ENCODE measurements at places on chromosomes 16 and 17.

DNA sequence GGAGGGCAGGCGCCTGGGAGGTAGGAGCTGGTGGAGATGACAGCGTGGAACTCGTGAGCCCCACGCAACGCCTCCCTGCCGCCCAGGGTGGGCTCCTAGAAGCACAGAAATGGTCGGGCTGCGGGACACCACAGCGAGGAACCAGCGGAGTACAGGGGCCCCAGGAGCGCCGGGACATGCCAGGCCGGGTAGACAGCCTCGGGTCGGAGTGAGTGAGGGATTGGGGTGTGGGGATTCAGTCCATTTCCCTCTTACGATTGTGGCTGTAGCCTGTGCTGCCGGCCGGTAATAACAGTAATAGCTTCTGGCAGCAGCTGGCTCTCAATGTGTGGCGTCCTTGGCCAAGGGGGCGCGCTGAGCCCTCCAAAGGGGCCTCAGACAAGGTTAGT, 12.2 kb upstream of the CES3 start:
- no peak for DNase-seq

DNA sequence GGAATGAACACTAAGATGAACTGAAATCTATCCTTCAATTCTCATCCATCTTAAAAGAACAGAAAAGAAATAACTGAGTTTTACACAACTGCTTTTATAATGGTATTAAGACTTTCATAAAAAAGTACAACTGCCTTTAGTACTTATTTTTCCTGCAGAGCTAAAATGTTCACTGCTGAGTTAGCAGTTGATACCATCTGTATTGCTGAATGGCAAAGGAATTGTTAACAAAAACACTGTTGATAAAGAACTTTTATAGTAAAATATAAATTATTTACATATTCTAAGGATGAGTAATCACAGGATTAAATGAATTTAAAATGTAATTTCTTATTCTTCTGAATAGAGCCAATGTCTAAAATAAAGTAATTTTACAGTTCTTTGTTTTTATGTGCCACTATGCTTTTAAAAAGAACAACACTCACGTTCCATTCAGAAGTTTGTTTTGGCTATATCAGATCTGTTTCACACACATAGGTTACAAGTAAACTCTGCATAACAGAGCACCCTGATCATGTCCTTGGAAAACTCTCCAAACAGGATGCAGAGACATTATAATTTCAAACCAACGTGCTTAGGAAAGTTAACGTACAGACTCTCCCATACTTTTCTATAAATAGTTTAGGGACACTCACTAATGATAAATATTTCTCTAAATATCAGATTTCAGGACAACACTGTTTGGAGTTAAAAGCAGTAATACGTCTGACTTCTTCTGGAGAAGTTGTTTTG, 151.1 kb downstream of the ITFG1 start:
- DNase-seq = no peak

- DNase-seq = no peak
These were observed 295.4 kb upstream of the AXIN2 start for GRCh38 chr17:65856865-65857264.

DNA sequence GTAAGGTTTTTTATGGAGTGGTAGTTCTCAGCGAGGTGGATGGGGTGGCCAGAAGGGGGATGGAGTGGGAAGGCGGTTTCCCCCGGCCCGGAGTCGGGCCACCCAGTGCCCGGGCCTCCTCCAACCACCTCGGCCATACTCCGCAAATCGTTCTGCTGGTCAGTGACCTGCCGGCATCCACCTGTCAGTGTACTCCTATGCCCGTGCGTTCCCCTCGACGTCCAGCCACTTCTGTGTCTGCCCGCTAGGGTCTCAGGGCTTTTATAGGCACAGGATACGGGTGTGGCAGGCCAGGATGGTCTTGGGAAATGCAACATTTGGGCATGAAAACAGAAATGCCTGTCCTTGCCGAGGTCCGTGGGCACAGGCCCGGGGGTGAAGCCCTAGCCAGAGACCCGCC, 19.3 kb upstream of the ASGR2 start:
- DNase-seq = no peak

- no peak for DNase-seq
These were observed 25.6 kb upstream of the CDRT4 start for GRCh38 chr17:15492791-15493692.

DNA sequence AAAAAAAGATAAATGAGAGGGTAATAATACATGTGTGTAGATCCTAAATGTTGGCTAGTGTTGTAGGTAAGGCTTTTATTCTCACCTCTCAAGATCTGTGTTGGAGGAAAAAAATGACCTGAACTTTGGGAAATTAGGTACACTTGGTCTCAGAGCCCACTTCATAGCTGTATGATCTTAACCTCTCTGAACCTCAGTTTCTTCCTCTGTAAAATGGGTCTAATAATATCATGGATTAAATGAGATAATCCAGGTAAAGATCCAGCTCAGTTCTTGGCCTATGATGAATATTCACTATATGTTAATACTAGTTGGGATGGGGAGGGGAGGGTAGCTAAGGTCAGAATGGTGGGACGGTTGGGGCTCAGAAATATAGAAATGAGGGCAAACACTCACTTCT, 24.3 kb upstream of the GPRC5B start:
- DNase-seq = no peak

DNA sequence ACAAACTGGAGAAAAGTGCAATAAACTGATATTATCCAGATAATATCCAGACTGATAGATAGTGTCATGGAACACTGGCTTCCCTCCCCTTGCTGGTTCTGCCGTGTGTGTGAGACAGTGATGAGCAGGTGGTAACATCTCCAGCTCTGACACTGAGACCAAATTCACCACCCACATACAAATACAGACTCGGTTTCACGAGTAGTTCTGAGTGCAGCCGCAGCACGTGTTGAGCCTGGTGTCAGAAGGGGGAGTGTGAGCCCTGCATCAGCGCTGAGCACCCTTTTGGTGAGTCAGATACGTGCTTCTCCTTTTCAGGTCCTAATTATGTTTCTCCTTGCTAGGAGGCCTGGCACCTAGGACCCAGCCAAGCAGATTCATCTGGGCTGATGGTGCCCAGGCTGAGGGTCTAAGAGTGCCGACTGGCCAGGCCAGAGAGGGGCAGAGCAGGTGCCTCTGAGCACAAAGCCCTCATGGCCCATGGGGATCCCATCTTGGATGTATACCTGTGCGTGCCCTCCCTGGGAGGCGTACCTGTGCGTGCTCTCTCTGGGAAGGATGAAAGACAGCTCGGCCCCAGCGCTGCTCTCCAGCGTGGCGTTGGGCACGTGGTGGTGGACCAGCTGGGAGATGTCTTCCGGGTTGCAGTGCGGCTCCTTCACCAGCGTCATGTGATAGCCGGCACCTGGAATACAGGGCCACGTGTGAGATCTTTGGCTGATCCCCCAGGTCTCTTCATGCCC, 27.3 kb upstream of the RNPS1 start:
- DNase-seq = no peak

GRCh38 chr17:77783991-77784820, 174.3 kb upstream of the TNRC6C start:
- peak; percentile 43 for DNase-seq

DNA sequence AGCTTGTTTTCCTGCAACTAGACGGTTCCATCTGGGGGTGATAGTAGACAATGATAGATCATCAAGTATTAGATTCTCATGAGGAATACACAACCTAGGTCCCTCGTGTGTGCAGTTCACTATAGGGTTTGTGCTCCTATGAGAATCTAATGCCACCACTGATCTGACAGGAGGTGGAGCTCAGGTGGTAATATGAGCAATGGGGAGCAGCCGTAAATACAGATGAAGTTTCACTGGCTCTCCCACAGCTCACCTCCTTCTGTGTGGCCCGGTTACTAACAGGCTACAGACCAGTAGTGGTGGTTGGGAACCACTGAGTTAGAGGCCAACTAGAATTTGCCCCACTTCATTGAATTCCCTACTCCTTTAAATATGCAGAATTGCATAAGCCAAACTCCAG, 147.5 kb upstream of the HSBP1 start:
- no peak for DNase-seq

DNA sequence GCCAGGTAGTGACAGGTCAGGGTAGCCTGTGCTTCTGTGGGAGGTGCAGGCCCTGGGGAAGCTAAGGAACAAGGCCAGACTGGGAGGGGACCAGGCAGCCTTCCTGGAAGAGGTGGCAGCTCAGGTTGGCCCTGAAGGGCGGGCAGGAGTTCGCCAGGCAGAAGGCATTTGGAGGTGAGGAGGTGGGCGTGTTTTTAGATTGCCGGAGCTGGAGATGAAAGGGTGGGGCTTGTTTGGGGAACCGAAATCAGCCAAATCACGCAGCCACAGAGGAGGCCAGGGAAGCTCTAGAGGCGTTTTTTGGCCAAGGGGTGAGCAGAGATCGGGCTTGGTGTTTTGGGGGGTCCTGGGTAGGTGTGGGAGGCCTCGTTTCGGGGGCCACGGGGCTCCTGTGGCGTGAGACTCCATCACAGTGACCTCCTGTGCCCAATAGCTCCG, 7.6 kb downstream of the ADCY7 start:
- no peak for DNase-seq

DNA sequence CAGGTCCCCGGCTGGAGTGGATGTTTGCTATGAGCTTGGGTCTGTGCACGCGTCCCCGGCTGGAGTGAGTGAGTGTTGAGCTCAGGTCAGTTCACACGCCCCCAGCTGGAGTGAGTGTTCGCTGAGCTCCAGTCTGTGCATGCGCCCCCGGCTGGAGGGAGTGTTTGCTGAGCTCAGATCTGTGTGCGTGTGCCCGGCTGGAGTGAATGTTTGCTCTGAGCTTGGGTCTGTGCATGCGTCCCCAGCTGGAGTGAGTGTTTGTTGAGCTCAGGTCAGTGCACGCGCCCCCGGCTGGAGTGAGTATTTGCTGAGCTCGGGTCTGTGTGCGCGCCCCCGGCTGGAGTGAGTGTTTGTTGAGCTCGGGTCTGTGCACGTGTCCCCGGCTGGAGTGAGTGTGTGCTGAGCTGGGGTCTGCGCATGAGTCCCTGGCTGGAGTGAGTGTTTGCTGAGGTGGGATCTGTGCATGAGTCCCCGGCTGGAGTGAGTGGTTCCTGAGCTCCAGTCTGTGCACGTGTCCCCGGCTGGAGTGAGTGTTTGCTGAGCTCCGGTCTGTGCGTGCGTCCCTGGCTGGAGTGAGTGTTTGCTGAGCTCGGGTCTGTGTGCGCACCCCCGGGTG, 284.2 kb downstream of the SNX29 start:
- no peak for DNase-seq

DNA sequence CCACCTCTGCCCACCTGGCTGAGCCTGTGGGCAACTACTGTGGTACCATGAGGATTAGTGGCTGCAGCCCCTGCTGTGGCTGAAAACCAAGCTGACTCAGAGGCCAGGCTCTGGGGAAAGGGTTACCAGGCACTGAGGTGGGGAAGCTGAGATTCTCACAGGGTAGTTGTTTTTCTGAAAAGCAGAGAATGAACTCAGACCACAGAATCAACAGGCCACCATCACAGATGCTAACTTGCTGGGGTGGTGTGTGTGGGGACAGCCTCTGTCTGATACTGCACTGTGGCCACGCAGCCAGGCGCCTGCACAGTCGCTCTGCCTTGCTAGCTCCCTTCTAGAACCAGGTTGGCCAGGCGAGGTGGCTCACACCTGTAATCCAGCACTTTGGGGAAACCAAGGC, 28.8 kb downstream of the NPLOC4 start:
- no peak for DNase-seq

GRCh38 chr17:8955021-8955959, 10.2 kb downstream of the PIK3R5 start:
- DNase-seq = no peak

GRCh38 chr17:44279666-44280391, 11.9 kb upstream of the SLC4A1 start:
- no peak for DNase-seq

GRCh38 chr16:57795431-57795878, 6.8 kb downstream of the KIFC3 start:
- DNase-seq = no peak

DNA sequence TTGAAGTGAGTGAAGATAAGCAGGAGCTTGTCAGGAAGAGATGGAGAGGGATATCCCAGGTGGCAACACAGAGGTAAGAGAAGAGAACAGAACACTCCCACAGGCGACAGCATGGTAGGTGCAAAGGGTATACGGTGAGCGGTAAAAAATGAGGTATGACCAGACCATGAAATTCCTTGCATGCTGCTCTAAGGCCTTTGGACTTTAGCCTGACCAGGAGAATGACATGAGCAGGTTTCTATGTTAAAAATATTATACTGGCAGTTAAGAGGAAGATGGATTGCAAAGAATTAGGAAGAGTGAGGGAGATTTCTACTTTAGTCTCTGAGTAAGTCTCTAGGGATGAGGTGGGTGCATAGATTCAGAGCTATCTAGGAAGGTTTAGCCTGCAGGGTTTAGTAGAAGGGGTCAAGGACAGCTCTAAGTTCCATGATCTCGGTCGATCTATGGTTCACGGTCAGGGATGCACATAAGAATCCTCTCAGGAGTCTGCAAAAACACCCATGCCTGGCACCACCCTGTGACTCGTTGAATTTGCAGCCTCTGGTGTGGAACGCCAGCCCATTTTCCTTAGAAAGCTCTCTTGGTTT, 65.7 kb downstream of the HLF start:
- DNase-seq = no peak

GRCh38 chr17:14827396-14827919, 437.7 kb downstream of the PMP22 start:
- DNase-seq = no peak

GRCh38 chr17:82355770-82356427, 3.1 kb upstream of the TEX19 start:
- DNase-seq = no peak

GRCh38 chr17:19705201-19705600, 11.2 kb downstream of the SLC47A2 start:
- DNase-seq = no peak

DNA sequence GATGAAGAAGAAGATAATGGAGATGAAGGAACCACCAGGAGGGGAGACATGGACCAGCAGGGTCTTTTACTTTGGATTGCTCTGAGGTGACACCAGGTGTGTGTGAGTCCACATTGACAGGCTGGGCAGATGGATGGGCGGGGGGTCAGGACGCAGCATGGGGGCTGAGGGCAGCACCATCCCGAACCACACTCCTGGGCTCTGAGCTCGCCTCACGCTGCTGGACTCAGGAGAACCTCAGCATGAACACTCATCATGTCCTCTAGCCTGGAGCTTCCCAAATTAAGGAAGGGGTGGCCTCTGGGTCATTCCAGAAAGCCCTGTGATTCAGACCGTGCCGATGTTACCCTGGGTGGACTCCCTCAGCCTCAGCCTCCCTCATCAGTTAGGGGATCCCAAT, 50.4 kb upstream of the MAP3K14 start:
- DNase-seq = no peak

GRCh38 chr16:83577078-83577745, 230.6 kb upstream of the HSBP1 start:
- no peak for DNase-seq

- DNase-seq = no peak
These were observed 33.1 kb downstream of the ABR start for GRCh38 chr17:1146561-1147265.

DNA sequence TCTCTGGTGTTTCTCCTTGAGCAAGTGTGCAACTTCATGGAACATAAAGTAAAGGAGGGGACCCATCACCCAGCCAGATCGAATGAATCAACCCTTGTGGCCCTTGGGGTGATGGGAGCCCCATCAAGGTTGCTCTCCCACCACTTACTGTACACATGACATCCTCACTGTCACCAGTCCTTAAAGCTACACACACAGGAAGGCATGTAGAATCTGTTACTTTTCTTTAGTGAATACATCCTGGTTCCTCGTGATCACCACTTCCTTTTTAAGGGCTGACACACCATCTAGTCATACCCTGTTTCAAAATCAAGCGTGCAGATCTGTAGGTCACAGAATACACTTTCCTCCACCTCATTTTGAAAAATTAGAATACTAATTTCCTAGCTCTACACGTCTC, 22.6 kb upstream of the MPHOSPH6 start:
- no peak for DNase-seq

- no peak for DNase-seq
These were observed 1.7 kb downstream of the MLST8 start for GRCh38 chr16:2206780-2207433.
